ENCODE measurements at places on chromosomes 2 and 18.
A peak's percentile ranks its signal among the peaks of the same experiment; 100 is the strongest.

DNA sequence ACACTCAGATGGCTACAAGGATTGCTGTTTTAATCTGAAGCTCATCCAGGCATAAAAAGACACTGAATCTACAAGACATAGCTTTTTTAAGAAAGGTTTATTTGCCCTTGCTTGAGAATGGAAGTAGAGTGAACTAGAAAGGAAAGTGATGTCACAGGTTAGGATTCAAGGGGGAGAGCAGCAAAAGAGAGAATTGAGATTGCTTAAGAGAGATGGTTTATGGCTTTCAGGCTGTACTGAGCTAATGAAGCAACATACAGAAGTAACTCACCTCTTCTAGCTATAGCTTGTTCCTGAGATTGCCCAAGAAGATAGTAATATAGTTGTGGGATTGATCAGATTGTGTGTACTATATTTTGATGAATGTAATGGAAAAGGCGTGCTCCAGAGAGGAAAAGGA is 26.1 kb upstream of the ACVR2A start:
- no peak for DNase-seq

GRCh38 chr2:19617257-19617848 is 258.9 kb upstream of the OSR1 start:
- DNase-seq: no peak

GRCh38 chr2:174035981-174036742 is 71.0 kb upstream of the SP3 start:
- DNase-seq: no peak

DNA sequence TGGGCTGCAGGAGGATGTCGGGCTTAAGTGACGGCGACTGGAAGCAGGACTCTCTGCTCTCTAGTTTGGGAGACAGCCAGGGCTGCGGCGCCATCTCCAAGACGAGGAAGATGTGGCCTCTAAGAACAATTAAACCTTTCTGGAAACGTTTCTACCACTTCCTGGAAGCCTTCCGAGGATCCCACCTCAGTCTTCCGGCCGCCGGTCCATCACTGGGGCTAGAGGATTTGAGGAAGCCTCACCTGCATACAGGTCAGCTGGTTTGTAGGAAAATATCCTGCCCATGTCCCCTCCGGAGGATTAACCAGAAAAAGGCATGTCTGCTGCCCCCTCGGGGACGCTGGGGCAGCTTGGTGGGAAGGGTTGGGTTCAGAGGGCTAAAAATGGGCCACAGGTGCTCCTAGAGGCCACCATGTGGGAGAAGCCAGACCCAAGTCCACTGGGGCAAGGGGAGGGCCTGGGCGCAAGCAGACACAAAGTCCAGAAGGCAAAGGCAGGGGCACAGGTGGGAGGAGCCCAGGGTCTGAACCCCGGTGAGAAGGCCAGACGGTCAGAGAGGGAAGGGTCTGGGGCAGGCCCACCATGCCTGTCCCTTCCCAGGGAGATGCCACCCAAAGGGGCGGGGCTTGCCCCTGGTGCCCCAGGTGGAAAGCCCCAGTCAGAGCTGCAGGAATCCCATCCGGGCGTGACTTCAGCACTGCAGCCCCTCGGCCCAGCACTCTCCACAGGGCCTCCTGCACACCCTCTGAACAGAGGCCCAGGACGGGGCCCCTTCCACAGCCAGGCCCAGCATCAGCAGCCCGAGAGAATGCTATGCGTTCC is 82.2 kb upstream of the ID2 start:
- DNase-seq: no peak

DNA sequence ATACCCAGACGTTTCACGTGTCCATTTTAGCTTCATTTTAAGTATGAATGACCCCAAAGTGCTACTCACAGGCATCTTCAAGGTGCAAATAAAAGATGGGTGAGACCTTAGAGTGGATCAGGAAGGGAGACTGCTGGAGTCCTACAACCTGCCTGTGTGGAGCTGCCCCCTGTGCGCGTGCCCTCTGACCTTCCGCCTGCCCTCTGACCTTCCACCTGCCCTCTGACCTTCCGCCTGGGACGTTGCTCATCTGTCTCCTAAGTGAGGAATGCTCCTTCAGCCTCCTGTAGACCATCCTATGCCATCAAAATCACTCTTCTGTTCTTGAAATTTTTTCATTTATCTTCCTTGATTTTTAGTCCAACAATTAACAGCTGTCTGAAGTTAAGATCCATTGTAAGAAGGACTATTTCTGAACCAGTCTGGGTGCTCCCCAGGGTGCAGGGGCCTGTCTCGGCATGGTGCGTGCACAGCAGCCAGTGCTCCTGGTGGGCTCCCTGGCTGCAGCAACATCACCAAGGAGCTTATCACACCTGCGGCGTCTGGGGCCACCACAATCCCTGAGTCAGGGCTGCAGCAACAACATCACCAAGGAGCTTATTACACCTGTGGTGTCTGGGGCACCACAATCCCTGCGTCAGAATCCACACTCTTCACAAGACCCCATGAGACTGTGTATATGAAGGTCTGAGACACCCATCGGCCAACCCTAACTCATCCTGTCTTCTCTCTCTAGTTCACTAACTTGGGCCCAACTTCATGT is 86.0 kb downstream of the TPO start:
- no peak for DNase-seq

GRCh38 chr2:79860228-79861058 is 347.6 kb downstream of the CTNNA2 start:
- peak; percentile 31 for DNase-seq
